ENCODE measurements at places on chromosomes 1 and 21.

GRCh38 chr1:6125366-6125765, 54.8 kb downstream of the CHD5 start:
- no peak for DNase-seq

- DNase-seq, result no peak
Measured at GRCh38 chr1:5850503-5850902, 141.7 kb downstream of the NPHP4 start.

GRCh38 chr1:224377676-224378006, 21.0 kb downstream of the CNIH4 start:
- peak; percentile 30 for DNase-seq

DNA sequence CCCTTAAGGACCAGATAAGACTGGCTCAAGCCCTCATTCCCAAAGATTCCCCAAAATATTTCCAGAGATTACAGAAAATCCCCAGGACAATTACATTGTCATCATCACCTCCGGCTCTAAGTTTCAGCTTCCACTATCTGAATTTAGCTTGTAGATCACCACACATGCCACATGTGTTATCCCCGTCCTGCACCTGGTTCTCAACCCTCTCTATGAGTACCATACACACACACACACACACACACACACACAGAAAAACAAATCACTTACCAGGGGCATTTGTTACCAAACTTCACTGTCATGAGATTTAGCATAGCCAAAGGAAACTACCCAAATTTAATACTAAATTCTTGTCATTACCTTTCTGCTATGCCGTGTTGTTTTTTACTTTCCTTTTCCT, 15.4 kb upstream of the TSPAN1 start:
- DNase-seq, result no peak

GRCh38 chr1:202821467-202821866, 10.7 kb downstream of the PCAT6 start:
- DNase-seq, result no peak

- DNase-seq, result no peak
Measured at GRCh38 chr1:14443164-14443787, 155.2 kb upstream of the KAZN start.

DNA sequence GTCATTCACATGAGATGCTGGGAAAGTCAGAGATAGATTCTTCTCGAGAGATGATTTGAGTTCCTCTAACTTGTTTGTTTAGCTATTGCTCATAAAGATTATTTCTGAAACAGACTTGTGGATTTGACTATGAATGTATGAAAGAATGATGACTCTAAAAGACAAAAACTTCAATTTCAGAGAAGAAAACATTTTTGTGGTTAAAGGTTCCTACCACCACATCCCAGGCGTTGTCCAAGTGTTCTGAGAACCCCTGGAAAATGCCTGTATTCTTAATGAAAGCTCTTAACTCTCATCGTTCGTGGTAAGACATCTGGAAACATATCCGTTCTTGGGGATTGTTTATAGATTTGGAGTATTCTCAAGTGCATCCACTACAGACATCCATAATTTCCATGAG, 228.7 kb downstream of the BARHL2 start:
- DNase-seq, result no peak

DNA sequence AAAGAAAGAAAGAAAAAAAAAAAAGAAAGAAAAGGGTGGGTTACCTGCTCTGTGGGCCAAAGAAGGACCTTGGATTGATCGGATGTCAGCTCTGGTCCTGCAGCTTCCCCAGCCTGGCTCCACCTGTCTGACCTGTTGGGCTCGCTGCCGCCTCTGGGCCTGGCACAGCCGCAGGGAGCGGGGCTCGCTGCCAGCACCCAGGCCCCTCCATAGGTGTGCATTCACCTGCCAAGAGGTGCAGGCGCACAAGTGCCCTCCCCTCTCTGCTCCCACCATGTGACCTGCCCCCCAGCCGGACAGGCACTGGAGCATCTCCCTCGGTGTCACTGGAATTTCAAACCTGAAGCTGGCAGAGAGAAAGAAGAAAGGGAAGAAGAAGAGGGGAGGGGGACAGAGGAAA, 33.1 kb upstream of the GPR157 start:
- no peak for DNase-seq

DNA sequence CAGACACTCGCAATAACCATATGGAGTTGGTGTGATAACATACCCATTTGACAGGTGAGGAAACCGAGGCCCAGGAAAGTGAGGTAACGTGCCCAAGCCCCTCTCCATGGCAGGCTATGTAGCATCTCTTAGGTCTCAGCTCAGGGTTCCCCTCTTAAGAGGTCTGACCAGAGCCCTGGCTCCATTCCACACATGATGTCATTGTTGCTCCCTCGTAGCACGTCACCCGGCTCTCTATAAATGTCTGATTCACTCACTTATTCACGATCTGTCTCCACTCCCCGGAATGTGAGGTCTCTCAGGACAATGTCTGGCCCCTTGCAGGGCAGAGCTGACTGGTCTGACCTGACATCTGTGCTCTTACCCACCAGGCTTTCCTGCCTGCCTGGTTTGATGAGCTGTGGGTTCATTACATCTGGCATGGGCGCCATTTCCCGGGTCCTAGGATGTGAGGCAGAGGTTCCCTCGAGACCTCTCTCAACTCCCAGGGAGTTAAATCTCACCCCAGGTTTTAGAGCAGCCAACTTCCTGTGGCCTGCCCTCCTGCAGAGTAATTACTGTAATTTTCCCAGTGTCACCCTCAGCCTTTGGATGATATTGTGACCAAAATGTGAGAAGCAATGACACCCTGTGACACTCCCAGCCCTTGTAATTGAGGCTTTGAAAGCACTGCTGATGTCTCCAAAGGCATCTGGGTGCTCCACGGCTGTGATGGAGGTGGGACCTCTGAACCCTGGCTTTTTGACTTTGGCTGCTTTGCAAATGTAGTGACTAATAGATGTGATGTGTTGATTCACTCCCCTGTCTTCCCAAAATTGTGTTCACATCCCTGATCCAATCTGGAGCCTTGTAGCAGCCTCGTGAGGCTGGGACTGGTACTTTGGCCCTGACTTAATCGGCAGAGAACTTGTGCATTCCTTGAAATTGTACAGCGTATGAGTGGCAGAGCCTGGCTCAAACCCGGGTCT, 10.6 kb downstream of the ACTL8 start:
- no peak for DNase-seq

DNA sequence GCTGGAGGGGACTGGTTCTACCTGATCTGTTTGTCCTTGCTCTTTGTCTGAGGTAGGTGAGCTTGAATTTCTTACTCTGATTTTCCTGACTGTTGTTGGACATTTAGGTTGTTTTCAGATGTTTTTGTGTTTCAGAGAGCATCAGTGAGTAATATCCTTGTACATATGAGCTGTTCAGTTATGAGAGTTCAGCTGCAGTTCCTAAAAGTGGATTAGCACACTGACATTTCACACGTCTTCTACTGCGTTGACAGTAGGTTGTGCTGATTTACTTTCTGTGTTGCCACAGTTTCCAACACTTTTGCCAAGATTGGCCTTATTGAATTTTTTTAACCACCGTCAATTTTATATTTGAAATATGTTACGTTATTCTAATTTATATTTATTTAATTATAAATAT, 27.7 kb downstream of the CXADR start:
- DNase-seq, result no peak

DNA sequence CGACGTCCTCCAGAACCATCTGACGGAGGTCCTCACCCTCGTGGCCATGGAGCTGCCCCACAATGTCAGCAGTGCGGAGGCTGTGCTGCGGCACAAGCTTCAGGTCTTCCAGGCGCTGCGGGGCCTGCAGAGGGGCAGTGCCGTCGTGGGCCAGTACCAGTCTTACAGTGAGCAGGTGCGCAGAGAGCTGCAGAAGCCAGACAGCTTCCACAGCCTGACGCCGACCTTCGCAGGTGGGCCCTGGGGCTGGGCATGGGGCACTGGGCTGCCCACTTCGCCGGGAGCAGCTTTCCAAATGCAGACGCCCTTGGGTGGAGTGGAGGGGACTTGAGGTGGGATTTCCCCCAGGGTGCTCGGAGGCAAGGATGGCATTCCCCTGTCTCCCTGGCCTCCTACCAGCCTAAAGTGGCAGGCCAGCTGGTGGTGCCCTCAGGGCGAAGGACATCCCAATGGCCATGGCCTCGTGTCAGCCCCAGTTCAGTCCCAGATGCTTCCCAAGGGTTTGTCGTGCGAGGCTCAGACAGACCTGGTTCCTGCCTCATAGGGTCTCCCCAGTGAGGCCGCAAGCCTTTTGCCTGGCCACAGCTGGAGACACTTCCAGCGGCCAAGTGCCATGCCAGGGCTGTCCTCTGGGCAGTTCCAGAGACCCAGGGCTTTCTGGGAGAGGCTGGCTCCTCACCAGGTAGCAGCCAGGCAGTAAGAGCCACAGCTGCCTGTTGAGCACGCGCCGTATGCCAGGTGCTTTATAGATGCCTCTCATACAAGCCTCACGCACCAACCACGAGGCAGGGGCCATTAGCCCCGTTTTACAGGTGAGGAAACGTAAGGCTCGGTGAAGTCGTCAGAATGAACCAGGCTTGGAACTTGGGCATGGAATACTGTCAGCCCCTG, 27.8 kb downstream of the H6PD start:
- no peak for DNase-seq

DNA sequence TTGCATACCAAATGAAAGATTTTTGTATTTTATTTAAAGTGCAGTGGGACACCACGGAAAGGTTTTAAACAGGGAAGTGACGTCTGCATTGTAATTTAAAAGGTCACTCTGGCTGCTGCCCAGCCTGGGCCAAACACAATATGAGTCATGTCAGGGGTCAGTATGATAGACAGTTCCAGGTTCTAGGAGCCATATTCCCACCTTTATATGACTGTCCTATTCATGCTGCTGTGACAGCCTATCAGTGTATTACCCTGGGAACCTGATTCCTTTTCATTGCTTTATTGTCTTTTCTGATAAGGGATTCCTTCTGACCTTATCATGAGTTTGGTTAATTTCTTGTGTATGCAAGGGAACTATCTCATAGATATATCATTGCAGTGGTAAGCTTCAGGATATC, 5.3 kb downstream of the VANGL1 start:
- DNase-seq, result no peak

DNA sequence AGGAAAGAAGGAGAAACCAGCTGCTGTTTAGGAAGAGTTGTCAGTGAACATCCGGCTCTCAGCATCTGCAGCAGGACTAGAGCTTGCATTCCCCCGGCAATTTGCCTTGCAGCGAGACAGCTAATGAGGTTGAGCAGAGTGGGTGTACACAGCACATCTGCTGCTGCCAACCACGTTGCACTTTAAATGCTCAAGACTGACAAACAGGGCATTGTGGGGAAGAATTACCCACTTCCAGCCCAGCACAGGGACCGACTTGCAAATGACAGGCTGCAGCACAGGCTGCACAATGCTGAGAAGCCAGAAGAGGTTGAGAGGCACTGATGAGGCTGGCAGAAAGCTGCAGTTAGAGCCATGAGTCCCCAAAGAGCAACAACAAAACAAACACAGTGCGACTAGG, 47.5 kb upstream of the PLA2G2C start:
- DNase-seq, result no peak

DNA sequence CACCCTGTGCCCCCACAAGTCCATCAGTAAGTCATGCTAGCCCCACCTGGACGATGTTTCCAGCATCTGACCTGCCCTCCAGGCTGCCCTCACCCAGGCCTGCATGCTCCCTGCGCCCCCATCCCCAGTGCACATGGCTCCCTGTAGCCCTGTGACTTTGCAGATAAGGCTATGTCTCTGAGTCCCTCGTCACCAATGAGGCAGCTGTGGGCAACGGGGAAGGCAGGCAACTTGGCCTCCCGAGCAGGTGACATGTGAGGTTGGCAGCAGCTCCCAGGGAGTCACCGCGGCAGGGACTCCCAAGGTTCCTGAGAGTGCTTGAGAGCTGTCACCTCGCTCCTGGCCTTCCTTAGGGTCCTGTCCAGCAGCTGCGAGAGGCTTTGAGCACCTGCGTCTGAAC, 32.4 kb upstream of the AGPAT3 start:
- no peak for DNase-seq

DNA sequence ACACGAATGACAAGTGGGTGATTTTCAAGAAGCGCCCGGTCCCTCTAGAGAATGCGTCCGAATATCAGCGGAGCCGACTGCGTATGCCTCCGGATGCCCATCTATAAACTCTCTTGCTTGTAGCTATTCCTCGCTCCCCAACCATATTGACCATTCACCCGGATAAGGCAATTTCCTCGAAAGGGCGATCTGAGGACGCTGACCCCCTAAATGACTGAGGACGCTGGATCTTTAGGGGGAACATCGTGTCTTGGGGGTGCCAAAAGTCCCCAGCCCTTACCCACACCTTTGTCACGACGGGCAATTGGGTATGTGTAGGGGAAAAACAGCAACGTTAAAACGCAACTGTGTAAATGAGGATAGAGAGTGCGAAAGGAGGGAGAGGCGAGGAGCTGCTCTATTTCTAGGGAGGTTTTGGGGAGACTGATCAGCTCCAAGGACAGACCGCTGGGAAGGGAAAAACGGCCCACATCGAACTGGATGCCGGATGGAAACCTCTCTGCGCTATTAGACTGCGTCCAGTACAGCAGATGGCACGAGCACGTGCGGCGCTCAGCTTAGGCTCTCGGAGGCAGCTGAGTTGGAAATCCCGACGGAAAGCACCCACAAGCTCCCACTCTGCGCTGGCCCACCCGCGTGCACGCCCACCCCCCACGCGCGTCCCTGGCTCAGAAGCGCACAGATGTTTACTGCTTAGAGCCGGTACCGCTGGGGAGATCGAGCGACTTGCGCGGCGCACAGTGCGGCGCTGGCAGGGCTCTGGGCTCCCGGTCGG, 2.9 kb upstream of the PRRX1 start:
- DNase-seq, result no peak

DNA sequence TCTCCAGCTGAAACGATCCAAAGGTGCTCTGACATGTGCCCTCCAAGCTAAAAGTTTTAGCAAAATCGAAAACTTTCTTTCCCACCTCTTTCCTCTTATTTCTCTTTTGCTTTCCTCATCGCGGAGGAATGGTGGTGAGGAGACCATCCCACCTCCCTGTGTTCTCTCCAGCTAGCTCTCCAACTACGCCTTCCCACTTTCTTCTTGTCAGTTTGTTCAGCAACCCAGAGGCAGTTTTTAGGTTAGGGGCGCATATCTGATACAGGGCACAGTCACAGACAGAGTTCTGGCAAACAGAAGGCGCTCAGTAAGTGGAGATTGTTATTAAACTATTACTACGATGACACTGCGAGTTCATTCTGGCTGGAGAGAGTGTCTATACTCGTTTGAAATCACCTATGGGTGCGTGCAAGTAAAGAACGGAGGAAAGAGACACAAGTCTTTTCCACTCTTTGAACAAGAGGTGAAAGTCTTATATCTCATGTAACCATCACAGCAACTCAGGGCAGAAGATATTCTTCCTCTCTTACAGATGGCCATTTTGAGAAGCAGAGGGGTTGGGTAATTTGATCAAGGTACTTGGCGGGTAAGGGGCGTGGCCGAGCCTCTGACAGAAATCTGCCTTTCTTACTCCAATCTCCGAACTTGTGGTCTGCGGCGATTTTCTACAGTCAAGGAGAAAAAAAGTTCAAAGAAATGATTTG, 13.9 kb downstream of the HLX start:
- no peak for DNase-seq
